ENCODE measurements at places on chromosomes 4 and X. TPM values are rescaled to one million over a fixed set of nuclear protein-coding genes. Genes with fewer than 3 reads are reported as not detected.
A peak's percentile ranks its signal among the peaks of the same experiment; 100 is the strongest.

Gene KCND1
- 10.4 TPM for total RNA-seq

Gene UGT2B15
- 0.21 TPM for total RNA-seq

Gene RHOXF1
- total RNA-seq = not detected

Gene CLDN2
- total RNA-seq = 0.43 TPM

GRCh38 chr4:107815158-107815557 lies 9.6 kb upstream of the SGMS2 start:
- no peak overlapping the region for H3K4me3 ChIP-seq
- no peaks in the 10 kb centered on the region for H3K4me1 ChIP-seq
- no peaks in the 10 kb centered on the region for H3K27me3 ChIP-seq
- no peak overlapping the region for H3K27ac ChIP-seq

DNA sequence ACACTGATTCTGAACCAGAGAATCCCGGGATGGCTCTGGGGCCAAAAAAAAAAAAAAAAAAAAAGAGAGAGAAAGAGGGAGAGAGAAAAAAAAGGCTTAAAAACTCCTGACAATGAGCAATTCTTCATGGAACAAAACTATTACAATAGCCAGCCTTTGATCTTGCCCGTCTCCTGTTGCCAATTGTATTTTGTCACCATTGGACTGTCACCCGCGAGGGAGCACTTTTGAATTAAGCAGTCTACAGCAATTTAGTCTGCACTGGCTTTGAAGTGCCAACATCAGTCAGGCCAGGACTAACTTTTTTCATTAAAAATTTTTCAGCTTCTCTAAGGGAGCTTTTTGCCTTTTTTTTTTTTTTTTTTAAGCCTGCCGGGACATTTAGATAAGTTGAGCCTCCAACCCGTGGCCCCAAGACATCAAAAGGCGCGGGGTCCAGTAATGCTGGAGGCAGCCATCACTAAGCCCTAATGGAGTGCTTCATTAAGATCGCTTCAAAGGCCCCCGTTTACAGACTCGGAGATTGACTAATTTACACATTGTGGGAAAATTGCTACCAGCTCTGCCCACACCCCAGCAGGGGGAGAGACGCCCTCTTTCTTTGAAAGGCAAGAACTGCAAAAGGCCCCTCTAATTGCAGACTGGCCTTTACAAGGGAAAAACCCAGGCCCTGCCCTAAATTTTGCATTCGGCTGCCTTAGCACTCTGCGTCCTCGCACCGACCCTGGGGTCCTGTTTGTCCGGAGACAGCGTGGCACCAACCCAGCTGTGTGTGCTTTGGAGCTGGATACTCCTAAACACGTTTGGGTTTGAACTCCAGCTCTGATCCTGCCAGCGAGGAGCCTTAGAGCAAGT lies 98.1 kb upstream of the MSX1 start:
- no peak overlapping the region for H3K4me3 ChIP-seq

DNA sequence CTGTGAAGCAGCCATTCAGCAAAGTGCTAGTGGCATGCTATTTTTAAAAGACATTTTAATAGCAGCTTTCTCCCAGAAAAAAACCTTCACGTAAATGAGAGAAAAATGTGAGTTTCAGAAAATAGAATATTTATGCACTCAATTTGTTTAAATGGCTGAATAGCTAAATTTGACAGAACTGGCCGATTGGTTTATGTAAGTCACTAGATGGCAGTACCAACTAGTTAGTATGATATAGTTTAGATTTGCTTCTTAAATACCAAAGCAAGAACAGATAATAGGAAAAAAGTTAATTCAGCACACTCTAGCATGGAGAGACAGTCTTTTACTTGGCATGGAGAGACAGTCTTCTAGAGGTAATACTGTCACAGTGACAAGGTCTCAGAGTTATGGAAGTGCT lies 250.1 kb downstream of the SNCA start:
- no peaks in the 10 kb centered on the region for H3K36me3 ChIP-seq
- H3K4me3 ChIP-seq = no peak overlapping the region
- no peak overlapping the region for H3K27ac ChIP-seq
- H3K4me1 ChIP-seq = no peaks in the 10 kb centered on the region
- no peaks in the 10 kb centered on the region for H3K27me3 ChIP-seq

DNA sequence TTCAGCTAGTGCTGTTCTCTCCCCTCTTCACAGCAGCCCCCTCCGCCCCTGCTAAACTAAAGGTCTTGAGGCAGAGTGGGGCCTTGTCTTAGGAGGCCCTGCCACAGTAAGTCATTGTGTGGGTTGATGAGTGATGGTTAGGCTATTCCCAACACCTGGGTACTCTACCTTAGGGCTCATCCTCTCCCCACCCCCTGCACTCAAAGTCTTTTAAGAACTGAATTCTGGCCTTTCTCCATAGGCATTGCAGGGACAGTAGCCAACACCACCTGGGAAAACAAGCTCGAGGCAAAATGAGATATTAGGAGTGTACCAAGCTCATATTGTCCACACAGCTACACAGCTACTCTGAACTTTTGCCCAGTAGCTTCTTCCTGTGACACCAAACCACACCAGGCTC lies 42.5 kb downstream of the RAB40AL start:
- no peak for DNase-seq
- H3K4me1 ChIP-seq = no peaks in the 10 kb centered on the region

DNA sequence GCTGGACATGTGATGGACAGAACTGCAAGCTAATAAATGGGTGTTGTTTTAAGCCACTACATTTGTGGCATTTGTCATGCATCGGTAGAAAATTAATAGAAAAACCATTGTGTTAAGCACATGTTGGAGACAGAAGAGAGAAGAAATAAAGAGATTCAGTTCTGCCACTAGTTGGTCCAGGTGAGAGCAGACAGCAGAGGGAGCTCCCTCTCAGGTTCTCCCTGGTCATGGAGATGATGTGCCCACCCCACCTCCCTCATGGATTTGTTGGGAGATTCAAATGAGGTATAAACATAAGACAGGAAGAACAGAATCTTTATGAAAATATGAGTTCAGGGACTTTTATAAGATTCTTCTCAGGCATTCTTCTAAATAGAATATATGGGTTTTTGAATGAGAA lies 36.8 kb upstream of the OCIAD2 start:
- no peaks in the 10 kb centered on the region for H3K36me3 ChIP-seq
- H3K27me3 ChIP-seq = no peaks in the 10 kb centered on the region
- no peaks in the 10 kb centered on the region for H3K4me1 ChIP-seq

DNA sequence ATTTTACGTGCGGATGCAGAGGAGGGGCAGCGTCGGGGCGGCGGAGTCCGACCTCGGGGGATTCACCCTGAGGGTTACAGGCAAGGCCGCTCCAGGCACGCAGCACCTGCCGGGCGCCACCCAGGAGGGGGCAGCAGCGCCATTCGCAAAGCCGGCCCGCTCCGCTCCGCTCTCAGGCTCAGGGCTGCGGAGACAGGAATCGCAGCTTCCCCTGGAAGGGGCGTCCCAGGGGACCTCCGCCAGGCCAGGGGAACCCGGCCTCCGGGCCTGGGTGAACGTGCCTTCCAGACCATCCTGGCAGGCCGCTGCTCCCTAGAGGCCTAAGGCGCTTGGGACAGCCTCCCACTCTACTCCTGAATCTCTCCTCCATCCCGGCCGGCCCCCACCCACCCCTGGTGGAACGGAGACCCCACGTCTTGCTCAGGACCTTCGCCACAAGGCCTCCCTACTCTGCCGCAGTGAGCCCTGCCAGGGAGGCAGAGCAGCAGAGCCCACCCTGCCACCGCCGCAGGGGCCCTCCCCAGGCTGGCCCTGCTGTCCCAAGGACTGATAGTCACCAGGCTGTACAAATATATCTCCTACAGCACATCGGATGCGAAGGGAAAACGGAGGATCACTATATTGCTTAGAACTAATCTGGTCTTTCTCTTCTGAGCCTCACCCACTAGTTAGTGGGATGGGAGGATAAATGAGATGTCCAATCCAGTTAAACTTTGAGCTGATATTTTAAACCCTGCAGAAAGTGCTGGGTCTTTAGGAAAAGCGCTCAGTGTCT lies 115.0 kb downstream of the SMIM20 start:
- no peaks in the 10 kb centered on the region for H3K27me3 ChIP-seq
- no peaks in the 10 kb centered on the region for H3K36me3 ChIP-seq
- DNase-seq = no peak

GRCh38 chrX:85993539-85994197 lies 53.7 kb downstream of the CHM start:
- no peaks in the 10 kb centered on the region for H3K4me1 ChIP-seq
- no peaks in the 10 kb centered on the region for H3K27me3 ChIP-seq
- DNase-seq = no peak
- no peaks in the 10 kb centered on the region for H3K36me3 ChIP-seq
- H3K27ac ChIP-seq = no peak overlapping the region

- no peaks in the 10 kb centered on the region for H3K27me3 ChIP-seq
- no peak overlapping the region for H3K27ac ChIP-seq
- no peaks in the 10 kb centered on the region for H3K36me3 ChIP-seq
- H3K4me1 ChIP-seq = no peaks in the 10 kb centered on the region
- peak overlapping the region; percentile 66 for H3K4me3 ChIP-seq
Measured at GRCh38 chr4:82562564-82562854, 721 bp upstream of the TMEM150C start.
